ENCODE measurements at places on chromosomes 5 and 9.

DNA sequence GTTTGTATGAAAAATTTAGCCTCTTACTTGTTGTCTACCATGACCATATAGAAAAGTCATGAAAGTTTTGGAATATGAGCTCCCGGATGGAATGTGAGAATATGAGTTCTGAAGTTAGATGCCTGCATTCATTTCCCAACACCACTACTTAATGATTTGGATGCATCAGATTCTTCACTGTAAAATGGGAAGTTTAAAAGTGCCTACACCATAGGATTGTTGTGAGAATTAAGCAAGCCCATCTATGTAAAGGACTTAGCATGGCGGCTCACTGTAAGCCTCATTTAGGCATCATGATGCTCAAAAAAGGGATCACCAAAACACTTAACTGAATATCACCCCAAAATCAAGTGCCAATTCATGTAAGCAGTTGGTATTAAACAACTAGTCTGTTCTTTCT is 177.3 kb downstream of the RAB3C start:
- no peak for DNase-seq

GRCh38 chr9:114080773-114081440 is 2.8 kb upstream of the AMBP start:
- no peak for DNase-seq

DNA sequence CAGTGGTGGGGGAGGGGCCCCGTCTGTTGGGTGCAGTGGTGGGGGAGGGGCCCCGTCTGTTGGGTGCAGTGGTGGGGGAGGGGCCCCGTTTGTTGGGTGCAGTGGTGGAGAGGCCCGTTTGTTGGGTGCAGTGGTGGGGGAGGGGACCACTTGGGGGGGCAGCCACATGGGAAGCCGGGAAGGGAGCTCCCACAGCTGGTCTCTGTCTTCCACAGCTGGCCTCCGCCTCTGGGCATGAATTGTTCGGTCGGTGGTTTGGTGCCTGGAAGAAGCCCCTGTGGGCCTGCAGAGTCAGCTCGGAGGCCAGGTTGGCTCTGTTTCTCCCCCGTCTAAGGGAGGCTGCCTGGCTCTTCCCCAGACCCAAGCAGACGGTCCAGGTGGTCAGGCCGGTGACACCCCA is 69.3 kb downstream of the COL5A1 start:
- no peak for DNase-seq

- no peak for DNase-seq
Measured at GRCh38 chr5:50564079-50564478, 102.4 kb upstream of the PARP8 start.

DNA sequence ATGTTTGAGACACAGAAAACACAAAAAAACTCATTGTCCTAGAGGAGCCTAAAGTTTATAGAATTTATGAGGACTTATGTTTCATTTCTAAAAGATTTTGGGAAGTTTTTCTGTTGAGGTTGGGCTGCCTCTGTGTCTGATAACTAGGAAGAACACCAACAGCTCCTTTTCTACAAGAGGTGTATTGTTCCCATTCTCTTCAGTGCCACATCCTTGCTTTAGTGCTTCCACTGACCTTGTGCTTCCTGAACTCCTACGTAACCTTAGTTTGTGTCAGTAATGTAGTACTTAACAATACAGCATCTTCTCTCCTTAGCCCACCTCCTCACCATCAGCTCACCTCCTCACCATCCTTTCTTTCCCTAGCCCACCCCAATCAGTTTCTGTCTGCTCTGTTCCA is 117.3 kb upstream of the TNC start:
- DNase-seq: no peak

GRCh38 chr9:119435076-119435475 is 65.8 kb upstream of the BRINP1 start:
- no peak for DNase-seq

- no peak for DNase-seq
Measured at GRCh38 chr5:3684118-3684517, 88.5 kb downstream of the IRX1 start.

- peak; percentile 69 for DNase-seq
Measured at GRCh38 chr9:109254317-109254716, 66.5 kb downstream of the EPB41L4B start.

- no peak for DNase-seq
Measured at GRCh38 chr5:4676934-4677333, 463.2 kb upstream of the ADAMTS16 start.

- DNase-seq: no peak
Measured at GRCh38 chr5:124065508-124065907, 553.5 kb downstream of the CSNK1G3 start.

- DNase-seq: no peak
Measured at GRCh38 chr9:134969156-134970045, 51.7 kb upstream of the FCN1 start.

DNA sequence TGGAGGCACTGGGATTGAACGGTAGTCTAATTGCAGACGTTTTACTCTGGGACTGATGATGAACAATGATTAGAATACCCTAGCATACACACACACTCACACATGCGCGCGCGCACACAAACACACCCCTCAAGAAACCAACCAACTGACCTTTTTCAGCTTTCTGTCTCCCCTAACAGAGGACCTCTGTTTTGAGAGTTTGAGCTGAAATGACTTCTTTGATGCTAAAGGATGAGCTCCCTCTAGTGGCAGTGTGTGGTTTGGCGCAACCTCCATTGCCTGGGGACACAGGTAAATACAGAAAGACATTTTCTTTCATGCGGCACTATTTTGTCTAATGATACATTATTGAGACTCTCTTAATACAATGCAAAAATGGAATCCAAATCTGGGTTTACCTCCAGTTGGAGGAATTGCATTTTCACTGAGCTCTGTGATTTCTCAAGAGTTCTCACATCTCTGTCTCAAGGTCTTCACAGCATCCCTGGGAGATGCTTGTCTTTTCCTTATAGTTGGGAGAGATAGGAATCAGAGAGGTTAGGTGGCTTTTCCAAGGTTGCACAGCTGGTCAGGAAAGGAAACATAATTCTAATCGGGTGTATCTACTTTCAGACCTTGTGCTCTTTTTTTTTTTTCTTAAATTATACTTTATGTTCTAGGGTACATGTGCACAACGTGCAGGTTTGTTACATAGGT is 187.5 kb downstream of the TMEM38B start:
- peak; percentile 61 for DNase-seq

GRCh38 chr5:133362438-133362837 is 249.9 kb downstream of the FSTL4 start:
- no peak for DNase-seq

- DNase-seq: peak; percentile 64
Measured at GRCh38 chr9:69672596-69673310, 582 bp upstream of the APBA1 start.

DNA sequence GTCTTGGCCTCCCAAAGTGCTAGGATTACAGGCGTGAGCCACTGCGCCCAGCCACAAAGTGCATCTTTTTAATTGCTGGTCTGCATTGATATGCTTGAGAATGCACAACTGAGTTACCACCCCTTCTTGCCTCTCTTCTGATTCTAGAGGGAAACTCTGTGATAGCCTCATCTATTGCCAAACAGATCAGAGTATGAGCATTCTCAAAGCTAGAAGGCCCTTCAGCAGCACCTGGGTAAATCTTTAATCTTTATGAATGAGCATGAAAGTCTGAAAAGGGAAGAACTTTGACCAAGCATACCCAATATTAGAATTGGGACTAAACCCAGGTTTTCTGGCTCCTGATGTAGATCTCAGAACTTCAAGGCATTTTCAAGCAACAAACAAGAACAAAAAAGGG is 298.3 kb upstream of the TNC start:
- DNase-seq: no peak

DNA sequence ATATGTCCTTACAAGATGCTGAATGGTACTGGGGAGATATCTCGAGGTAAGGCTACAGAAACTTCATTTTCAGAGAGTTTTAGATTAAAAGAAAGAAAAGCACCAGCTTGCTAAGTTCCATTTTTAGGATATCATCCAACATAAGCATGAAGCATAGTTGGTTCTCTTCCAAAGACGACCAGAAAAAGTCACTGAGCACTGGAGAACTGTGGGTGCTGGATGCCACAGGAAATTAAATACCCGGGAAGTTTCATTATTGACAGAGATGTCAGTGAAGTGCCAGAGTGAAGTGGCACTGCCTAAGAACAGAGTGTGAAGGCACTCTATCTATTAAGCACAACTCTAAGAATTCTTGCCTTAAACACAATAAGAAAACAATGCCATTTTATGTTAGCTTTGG is 76.8 kb downstream of the PIK3R1 start:
- DNase-seq: no peak

DNA sequence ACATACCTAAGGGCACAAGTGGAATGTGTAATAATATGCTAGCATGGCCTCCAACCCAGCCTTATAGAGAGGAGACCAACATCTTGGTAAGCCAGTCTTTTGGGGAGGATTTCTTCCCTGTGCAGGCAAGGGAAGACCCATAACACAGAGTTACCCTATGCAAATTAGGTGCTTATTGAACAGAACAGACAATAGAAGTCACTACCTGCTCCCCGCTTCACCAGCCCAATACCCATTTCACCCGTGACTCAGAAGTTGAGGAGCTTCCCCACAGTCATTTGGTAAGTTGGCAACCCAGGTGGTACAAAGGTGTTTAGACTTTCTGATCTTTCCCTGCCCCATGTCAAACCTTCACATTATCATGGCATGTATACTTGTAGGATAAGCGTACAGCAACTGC is 44.6 kb downstream of the AOPEP start:
- no peak for DNase-seq

DNA sequence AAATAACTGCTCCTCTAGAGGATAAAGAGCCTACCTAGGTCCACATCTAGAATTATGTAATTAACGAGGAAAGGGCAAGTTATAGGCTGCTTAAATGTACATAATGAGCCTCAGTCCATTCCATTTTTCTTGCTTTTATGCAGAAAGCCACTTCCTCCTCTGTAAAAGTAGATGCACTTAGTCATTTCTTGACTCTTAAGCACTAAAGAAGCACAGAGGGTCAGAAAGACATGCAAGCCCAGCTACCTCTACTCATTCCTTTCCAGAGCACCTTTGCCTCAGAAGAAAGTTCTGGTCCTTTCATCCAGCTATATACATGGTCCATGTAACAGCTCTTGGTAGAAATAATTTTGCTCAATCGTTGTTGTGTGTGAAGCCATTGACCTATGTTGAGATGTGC is 308.0 kb upstream of the NREP start:
- no peak for DNase-seq

GRCh38 chr5:137672001-137672400 is 63.9 kb downstream of the KLHL3 start:
- no peak for DNase-seq

DNA sequence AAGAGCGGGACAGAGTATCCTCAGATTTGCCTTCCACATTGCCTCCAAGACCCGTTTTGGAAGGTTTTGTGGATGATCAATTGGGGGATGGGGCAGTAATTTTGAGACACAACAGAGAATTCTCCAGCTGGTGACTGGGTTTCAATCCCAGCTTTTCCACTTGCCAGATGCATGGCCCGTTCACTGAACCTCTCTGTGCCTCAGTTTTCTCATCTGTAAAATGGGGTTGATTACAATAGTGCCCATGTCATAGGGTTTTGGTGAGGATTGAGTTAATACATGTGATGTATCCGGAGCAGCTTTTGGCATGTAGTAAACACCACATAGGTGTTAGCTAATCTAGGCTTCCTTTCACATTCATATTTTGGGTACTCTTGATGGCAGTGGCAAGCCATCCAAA is 59.7 kb downstream of the PSAT1 start:
- DNase-seq: no peak

GRCh38 chr9:127905788-127906191 is 6.4 kb upstream of the ST6GALNAC6 start:
- no peak for DNase-seq

DNA sequence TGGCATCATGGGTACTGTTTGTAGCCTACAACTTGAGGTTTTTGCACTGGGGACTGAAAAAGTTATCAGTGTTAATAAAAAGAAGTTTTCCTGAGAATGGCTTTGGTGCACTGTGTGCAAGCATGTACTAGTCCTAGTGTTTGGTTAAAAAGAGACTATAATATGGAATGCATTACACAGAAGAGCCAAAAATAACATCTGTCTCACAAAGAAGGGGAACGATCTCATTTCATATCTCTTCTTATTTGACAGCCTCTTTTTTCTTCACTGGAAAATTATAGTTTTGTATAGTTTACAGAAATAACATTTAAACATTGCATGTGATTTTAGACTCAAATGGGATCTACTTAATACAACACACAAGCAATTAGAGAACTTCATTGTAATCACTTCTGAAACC is 127.0 kb upstream of the GDNF start:
- DNase-seq: no peak

DNA sequence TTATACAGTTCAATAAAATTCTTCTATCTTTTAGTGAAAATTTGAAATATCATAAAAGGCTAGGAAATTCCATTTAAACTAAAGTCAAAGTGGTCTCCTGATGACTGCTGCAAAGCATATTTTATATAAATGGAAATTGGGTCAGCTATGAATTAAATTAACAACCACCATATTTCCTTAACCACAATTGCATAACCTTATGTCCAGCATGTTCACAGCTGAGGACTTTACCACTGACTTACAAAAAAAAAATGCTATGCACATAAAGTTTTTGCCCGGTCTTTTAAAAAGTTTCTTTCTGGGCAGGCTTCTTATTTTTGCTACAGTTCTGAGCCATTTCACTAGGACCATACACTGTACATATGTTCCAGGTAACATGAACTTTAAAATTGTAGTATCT is 208.6 kb upstream of the RGMB start:
- DNase-seq: no peak

DNA sequence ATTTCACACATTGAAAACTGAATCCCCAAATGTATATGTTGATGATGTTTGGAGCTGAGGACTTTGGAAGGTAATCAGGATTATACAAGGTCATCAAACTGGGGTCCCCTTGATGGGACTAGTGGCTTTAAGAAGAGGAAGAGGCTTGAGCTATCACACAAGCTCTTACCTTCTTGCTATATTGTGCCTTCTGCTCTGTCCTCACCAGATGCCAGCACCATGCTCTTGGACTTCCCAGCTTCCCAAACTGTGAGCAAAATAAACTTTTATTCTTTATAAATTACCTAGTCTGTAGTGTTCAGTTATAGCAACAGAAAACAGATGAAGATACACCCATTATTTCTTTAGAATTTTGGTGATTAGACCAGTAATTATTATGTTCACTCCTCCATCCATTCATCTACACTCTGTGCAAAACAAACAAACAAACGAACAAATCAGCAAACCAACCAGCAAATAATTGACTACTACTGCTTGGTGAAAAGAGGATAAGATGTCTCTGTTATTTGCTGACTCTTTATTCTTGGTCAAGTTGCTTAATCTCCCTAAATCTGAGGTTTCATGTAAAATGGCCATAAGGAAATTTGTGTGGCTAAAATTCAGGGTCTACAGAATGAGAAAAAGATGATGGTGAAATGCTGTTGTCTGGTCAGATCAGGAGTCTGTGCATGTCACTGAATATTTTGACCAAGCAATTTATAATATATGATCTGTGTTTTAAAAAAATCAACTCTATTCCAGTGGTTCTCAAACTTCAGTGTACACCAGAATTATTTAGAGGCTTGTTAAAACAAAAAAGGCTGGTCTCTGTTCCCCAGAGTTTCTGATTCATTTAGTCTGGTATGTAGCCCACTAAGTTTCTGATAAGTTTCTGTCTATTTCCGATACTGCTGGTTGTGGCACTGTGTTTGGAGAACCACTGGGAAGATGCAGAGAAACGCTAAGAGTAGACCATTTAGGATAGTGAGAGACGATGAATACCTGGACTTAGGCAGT is 854.1 kb downstream of the MAT2B start:
- no peak for DNase-seq
